ENCODE measurements at places on chromosomes 6 and 20.

DNA sequence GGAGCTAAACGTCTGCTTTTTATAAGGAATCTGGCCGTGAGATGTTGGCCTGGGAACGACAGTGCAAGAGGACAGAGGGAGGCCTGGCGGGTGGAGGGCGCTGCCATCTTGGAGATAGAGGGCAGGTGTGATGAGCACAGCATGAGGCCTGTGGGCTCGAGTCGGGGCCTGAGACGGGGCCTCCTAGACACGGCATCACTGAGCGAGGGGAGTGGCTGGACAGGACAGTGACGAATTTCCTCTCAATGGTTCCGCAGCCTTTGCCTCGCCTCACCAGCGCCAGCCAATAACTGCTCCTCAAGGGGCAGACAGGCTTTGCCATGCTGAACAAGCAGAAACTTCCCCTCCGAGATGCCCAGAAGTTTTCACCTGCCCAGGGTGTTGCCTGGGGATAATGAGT is 376.7 kb downstream of the THBS2 start:
- no peak for DNase-seq

DNA sequence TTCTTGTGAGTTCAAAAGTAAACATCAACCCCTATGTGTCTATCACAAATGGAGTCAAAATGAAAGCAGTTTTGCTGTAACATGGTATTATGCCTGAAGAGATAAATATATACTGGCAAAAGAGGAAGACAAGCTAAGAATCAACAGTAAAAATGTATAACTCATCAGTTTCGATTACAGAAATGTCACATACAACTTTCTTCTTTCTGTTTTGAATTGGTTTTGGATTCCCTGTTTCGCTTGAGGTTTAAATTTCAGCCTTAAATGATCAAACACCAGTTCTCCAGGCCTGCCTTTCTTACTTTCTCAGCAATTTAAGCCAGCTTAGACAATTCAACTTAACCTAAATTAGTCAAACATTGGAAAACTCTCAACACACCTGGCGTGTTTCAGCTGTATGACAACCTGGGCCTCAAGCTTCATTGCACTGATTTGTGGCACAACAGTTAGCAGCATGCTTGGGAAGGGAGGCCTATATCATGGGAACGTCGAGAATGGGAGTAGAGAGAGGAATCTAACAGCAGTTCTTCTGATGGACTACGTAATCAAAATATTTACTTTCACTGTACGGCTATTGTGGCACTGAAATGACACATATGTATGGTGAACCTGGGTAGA is 51.9 kb upstream of the MARCKS start:
- DNase-seq = no peak

GRCh38 chr6:20952699-20953474 is 418.6 kb downstream of the CDKAL1 start:
- peak; percentile 9 for DNase-seq

GRCh38 chr6:83827050-83827449 is 26.1 kb upstream of the RIPPLY2 start:
- DNase-seq = no peak

GRCh38 chr6:167968091-167968490 is 29.4 kb upstream of the KIF25 start:
- no peak for DNase-seq

- no peak for DNase-seq
Measured at GRCh38 chr20:42795111-42795695, 394.5 kb downstream of the PTPRT start.

- no peak for DNase-seq
Measured at GRCh38 chr20:54474866-54475265, 527 bp upstream of the DOK5 start.

DNA sequence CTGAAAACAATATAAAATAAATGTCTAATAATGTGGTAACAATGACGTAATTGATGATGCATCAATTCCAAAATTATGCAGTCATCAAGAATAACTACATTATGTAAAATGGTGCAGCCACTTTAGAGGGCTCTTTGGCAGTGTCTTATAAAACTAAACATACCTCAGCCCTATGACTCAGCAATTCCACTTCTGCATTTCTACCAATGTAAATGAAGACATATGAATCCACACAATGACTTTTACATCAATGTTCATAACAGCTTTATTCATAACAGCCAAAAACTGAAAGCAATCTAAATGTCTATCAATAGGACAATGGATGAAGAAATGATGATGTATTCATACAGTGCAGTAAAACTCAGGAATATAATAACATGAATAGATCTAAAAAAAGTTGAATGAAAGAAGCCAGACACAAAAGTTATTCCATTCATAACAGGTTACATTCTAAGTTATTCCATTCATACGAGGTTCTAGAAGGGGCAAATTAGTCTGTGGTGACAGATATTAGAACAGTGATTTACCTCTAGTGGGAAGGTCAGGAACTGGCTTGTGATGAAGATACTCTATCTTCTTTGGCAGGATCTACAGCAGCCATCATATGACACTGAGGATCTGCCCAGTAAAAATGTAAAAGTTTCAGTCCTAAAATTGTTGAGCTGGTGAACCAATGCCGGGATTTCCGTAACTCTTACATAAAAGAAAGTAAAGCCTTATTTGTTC is 396.1 kb downstream of the PLCB1 start:
- no peak for DNase-seq

DNA sequence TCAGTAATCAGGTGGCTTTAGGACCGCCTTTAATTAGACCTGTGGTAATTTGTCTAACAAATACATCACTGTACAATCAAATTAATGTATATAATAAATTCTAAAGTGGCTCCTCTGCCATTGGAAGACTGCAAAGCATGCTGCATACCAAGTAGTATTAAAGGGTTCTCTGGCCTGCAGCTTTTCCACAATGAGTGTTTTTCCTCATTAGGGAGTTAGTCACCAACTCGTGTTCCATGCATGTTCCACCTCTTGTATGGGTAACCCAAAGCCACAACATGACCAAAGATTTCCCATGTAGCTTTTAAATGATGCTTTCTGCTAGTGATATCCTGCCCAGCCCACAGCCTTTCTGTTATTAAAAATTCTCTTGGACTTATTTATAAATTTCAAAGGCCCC is 218.7 kb downstream of the FUT9 start:
- DNase-seq = no peak

- DNase-seq = peak; percentile 72
Measured at GRCh38 chr6:108587258-108588059, 26.7 kb downstream of the FOXO3 start.

DNA sequence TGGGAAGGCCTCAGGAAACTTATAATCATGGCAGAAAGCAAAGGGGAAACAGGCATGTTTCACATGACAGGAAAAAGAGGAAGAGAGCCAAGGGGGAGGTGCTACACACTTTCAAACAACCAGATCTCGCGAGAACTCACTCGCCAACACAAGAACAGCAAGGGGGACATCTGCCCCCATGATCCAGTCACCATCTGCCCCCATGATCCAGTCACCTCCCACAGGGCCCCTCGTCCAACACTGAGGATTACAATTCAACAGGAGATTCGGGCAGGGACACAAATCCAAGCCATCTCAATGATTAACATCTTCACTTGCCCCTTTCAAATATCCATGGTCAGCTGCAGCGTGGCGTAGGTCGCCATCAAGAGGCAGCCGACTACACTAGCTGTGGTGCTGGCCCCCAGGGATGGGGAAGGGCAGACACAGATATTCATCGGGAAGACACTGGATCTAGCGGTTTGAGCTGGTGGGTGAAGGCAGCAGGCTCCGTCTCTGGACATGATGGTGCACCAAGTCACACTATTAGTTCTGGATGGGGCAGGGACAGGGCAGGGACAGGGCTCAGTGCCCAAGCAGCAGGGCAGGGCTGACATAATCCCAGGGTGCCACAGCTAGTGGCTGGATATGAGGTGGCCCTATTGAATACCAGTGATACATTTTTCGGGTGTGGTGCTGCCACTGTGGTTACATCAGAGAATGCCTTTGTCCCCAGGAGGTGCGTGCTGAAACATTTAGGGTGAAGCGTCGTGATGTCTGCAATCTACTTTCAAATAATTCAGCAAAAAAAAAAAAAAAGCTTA is 31.6 kb downstream of the TUBB2B start:
- DNase-seq = no peak

DNA sequence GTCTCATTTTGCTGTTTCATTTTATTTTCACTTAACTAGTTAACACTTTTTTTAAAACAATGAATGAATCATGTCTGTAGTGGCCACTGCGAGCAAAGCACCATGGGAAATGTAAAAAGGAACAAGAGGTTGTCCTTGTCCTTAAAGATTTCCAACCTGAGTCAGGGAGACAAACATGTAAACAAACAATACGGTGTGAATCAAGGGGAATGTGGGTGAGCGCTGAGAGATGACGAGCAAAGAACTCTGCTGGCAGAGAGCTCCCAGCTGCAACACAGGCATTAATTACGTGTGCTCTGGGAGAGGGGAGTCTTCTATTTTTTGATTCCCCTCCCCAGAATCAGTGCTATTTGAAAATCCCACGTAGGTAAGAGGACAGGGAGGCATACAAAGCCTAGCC is 84.3 kb downstream of the ATXN1 start:
- peak; percentile 74 for DNase-seq

GRCh38 chr6:116087437-116088027 is 13.1 kb upstream of the NT5DC1 start:
- DNase-seq = no peak

- no peak for DNase-seq
Measured at GRCh38 chr6:34718976-34719375, 22.4 kb upstream of the ILRUN start.

DNA sequence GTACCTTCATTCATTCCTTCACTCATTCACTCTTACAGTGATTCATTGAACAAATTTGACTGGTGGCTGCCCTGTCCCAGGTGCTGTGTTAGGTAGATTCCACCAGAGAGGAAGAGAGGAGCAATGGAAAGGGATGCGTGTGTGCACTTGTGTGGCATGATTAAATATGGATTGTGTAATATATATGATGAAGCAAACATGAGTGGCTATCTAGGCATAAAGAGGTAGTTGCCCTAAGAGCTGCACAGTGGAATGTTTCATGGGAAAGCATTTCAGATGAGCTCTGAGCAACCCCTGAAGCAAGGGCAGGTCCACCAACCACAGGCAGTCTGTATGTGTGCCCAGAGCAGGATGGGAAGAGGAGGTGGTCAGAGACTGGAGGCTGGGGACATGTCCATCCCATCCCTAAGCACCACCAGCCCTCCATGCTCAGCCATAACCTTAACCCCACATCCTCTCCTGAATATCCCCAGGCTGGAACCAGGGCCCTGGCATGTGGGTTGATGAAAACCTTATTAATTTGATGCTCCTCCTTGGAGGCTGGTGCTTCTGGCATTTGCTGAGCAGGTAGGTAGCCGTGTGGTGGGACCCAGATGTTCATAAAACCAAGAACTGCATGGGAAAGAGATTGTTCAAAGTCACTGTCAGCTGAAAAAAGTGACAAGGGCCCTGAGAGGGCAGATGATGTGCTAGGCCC is 226.2 kb downstream of the SYNDIG1 start:
- no peak for DNase-seq

GRCh38 chr20:2814076-2814475 is 711 bp upstream of the C20orf141 start:
- no peak for DNase-seq

All from SJSA1 (cell line).